ENCODE measurements at places on chromosomes 3 and 15. TPM values are rescaled to one million over a fixed set of nuclear protein-coding genes. Genes with fewer than 3 reads are reported as not detected.

THRB gene
- total RNA-seq = 4.5 TPM

WDR82 gene
- 64.6 TPM for total RNA-seq

RNF7 gene
- total RNA-seq = 129 TPM

GHSR gene
- not detected for total RNA-seq

DNA sequence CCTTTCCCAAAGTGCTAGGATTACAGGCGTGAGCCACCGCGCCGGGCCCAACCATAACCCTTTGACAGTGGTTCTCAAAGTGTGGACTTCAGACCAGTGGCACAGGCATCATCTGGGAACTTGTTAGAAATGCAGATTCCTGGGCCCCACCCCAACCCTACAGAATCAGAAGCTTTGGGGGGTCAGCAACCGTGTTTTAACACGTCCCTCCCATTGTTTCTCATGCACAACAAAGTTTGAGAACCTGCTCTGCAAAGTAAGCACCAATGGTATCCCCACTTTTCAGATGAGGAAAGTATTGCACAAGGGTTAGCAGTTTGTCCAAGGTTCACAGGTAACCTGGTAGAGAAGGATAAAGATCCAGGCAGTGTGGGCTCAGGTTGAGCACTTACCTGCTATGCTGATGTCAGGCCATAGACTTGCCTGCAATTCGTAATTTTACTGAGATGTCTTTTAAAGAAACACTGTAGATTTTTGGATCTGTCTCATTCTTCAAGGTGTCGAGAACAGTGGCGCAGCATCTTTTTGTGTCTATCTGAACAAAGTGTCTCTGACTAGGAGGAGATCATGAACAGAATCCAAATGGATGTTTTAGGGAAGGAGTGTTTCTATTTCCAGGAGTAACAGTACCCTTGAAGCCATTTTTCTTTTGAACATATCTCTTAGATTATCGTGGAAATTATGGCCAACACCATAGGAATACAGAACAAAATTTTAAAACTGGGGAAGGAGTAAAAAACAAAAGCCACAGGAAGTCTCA is 2.5 kb downstream of the GXYLT2 start:
- H3K4me3 ChIP-seq = no peak overlapping the region
- peaks cover 39% of the 10 kb centered on the region for H3K4me1 ChIP-seq
- no peak overlapping the region for H3K27ac ChIP-seq

GRCh38 chr3:63387568-63387967 is 109.5 kb downstream of the SYNPR start:
- H3K27ac ChIP-seq = no peak overlapping the region
- no peaks in the 10 kb centered on the region for H3K36me3 ChIP-seq
- H3K4me3 ChIP-seq = no peak overlapping the region
- H3K4me1 ChIP-seq = peaks cover 10% of the 10 kb centered on the region
- H3K27me3 ChIP-seq = no peaks in the 10 kb centered on the region
- no peak for DNase-seq

GRCh38 chr3:72818905-72819304 is 29.3 kb downstream of the SHQ1 start:
- DNase-seq = no peak
- no peaks in the 10 kb centered on the region for H3K27me3 ChIP-seq
- H3K4me3 ChIP-seq = no peak overlapping the region
- peaks cover 11% of the 10 kb centered on the region for H3K4me1 ChIP-seq

GRCh38 chr3:44942202-44942921 is 33.6 kb downstream of the ZDHHC3 start:
- no peak for DNase-seq
- H3K27ac ChIP-seq = no peak overlapping the region
- H3K36me3 ChIP-seq = peaks cover 28% of the 10 kb centered on the region
- no peaks in the 10 kb centered on the region for H3K27me3 ChIP-seq
